ENCODE measurements at places on chromosomes 7 and 10.

GRCh38 chr7:55570939-55571338, 1.4 kb downstream of the VOPP1 start:
- DNase-seq: no peak

DNA sequence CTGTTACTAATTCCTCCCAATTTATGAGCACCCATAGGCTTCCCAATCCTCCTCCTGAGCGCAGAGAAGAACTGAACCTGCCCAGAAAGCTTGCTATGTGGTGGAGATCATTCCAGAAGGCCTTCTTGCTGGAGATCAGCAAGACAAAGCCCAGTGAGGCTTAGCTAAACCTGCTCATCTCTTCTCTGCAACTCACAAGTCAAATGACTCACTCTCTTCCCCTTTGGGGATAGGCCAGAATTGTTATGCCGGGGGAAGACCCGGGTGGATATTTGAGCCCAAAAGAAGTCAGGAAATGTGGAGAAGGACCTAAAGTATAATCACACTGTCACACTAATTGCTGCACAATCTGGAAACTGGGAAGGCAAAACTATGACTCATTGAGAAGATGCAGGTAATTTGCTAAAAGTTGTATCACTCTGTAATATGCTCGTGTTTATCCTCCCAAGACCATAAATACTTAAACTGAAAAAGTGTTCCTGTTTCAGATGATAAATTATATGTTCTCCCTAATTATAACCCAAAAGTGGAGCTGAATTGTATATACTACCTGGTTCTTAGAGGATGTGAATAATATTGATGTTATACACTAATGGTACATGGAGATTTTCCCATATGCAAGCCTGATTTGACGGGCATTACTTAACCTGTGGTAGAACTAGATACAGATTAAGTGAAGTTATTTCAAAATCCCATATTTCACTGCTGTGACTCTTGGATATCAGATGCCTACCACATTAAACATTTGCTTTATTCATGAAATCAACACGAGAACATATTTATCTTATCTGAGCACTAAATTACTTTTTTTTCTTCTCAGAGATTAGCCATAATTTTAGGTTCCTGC, 6.4 kb downstream of the NEBL start:
- DNase-seq: no peak

- DNase-seq: no peak
Observed at GRCh38 chr10:122249303-122249850, 21.7 kb upstream of the BTBD16 start.

- DNase-seq: no peak
Observed at GRCh38 chr10:53839440-53840039, 961.5 kb downstream of the PCDH15 start.

DNA sequence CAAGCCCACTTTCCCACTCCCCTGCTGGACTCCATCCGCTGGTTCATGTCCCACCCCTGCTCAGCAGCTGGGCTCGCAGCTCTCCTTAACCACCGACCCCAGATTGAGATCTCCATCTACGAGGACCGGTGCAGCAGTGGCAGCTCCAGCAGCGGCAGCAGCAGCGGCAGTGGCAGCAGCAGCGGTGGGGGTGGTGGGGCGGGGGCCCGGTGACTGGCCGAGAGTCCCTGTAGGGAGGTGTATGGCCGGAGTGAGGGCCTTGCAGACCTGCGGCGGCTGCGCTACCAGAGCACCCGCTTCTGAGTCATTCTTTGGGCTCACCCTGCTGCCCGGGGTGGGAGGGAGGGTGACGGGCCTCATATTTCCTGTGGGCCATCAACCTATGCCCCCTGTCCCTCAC, 15.8 kb downstream of the GOLGA7B start:
- no peak for DNase-seq

DNA sequence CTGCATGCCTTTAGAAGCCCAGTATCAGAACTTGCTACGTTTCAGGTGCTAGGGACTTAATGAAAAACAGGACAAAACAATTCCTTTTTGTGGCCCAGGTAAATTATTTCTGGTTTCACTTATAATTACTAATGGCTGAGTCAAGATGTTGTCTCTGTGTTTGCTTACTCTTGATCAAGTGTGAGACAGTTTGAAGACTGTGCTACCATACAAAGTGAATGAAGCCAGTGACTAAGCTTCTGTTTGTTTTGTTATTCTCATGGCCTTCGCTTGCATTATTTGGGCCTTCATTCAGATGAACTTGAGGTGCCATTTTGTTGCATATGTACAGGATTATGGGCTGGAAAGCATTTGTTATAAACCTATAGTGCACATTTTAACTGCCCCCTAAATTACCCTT, 17.9 kb downstream of the SMNDC1 start:
- no peak for DNase-seq

DNA sequence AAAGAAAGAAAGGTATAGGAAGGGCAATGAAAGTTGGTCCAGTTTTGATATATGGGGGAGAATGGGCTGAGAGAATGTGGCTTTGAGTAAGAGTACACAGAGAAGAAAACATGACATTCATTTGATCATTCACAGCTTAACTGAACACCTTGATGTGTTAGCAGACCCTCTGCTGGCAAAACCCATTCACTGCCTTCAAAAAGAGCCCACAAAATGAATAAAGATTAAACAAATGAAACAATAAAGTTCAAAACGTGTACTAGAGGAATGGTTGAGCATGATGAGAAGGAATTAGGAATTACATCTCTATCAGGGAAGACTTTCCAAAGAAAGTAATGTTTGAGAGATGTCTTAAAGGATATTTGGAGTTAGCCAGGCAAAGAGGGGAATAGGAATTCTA, 2.1 kb downstream of the WEE2 start:
- no peak for DNase-seq

GRCh38 chr10:125368146-125368545, 207.8 kb upstream of the CTBP2 start:
- DNase-seq: no peak

- no peak for DNase-seq
Observed at GRCh38 chr10:122650331-122650730, 49.3 kb downstream of the C10orf120 start.

GRCh38 chr7:991729-992656, 9.0 kb downstream of the CYP2W1 start:
- no peak for DNase-seq

- DNase-seq: no peak
Observed at GRCh38 chr7:55464422-55464821, 99.3 kb downstream of the LANCL2 start.

DNA sequence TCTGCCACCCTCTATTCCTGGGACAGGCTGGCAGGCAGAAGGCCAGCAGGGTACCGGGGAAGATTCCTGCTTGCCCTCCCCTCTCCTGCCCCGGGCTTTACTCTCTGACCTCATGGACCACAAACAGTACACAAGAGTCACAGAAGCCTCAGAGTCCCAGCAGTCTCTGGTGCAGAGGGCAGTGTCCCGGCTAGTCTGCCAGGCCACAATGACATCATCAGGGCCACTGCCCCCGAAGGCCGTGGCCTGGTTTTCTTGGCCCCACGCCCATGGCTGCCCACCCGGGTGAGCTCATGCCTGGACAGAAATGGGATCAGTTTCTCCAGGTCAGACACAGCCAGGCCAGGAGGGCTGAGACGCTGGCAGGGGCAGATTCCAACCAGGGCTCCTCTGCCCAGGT, 91.9 kb downstream of the MYL10 start:
- DNase-seq: no peak

- DNase-seq: no peak
Observed at GRCh38 chr10:288316-289200, 153.3 kb downstream of the ZMYND11 start.

DNA sequence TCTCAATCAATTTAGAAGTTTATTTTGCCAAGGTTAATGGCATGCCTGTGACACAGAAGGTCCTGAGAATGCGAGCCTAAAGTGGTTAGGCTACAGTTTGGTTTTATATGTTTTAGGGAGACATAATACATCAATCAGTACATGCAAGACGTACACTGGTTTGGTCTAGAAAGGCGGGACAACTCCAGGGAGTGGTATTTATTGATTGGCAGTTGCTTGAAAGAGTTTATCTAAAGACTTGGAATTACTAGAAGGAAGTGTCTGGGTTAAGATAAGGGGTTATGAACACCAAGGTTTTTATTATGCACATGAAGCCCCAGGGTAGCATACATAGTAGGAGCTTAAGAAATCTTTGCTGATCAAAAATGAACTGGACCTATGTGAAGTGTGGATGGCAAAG, 21.5 kb downstream of the NPVF start:
- DNase-seq: no peak

GRCh38 chr10:75803816-75804552, 372.6 kb downstream of the LRMDA start:
- DNase-seq: no peak

- DNase-seq: no peak
Observed at GRCh38 chr10:93440591-93441091, 41.5 kb downstream of the MYOF start.

DNA sequence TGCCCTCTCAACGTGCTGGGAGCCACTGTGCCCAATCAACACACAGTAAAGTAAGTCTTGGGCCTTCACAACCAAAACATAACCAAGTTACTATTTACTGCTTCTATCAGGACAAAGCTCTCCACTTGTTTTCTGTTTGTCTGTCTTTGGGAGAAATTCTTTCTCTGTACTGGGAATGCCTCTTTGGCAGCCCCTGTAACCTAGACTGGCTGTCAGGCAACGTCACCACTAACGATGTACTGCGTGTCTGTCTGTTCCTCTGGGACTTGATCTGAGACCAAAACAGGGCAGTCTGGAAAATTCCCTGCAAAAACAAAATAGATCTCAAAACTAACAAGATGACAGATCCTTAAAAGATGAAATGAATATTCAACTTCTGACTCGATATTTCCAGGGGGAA, 113.0 kb downstream of the SMURF1 start:
- DNase-seq: no peak

- DNase-seq: no peak
Observed at GRCh38 chr7:152710153-152710442, 34.2 kb upstream of the XRCC2 start.

- no peak for DNase-seq
Observed at GRCh38 chr10:77121829-77122228, 515.8 kb downstream of the KCNMA1 start.

- DNase-seq: no peak
Observed at GRCh38 chr7:24609570-24609969, 36.3 kb downstream of the PALS2 start.

GRCh38 chr10:113158183-113158582, 208.1 kb downstream of the TCF7L2 start:
- DNase-seq: no peak

DNA sequence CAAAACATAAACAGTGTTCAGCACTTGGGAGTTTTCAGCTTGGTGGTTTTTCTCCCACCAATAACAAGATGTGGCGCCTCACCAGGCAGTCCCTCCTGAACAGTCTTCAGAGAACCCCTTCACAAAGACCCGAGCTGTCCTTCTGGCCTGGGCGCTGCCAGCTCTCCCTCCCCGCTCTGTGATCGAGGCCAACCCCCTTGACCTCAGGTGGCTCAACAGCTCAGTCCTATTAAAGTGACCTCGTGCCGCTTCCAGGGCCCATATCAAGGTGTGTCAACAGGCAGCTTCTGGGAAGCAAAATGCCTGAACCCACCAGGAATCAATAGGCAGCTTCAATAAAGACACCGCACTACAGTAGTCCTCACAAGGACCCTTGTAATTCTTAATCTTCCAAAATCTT, 63.3 kb downstream of the CHST15 start:
- DNase-seq: no peak

DNA sequence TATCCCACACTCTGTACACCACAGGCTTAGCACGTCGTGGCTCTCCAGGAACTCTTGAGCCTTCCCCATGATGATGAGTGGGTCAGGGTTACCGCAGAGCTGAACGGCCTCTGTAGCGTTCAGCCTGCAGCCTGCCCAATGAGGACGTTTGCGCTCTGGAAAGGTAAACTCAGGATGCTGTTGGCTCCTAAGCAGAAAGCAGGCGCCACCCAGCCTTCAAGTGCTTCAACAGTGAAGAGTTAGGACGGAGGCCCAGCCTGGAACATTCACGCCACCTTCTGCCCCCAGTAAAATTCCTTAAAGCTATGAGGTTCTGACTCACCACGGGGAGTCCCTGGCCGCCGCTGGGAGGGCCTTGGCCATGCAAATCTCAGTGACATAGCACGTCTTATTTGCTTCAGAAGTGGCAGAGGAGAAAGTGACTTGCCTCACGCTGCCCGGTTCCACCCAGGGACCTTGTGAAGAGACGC, 161.5 kb upstream of the SH2B2 start:
- no peak for DNase-seq
